T-helper 2 cell (primary cell): ENCODE measurements at places on chromosomes 7 and 10.

DNA sequence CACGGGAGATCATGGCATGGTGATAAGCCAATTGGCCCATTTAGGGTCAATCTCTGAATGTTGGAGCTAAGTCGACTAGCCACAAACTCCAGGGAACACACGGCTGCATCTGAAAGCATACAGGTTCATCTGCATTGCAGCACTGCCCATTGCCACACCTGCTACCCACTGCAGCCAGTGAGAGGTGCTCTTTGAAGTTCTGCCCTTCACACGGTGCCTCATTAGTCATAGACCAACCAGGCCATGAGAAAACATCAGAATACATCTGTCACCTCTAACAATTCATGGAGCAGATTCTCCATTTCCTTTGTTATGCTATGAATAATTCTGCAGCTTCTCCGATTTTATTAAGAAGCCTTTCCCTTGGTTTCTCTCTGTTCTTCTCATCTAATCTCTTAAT lies 65.7 kb upstream of the FAM204A start:
- DNase-seq: no peak

- DNase-seq: no peak
Measured at GRCh38 chr10:95516774-95517373, 44.3 kb downstream of the SORBS1 start.

DNA sequence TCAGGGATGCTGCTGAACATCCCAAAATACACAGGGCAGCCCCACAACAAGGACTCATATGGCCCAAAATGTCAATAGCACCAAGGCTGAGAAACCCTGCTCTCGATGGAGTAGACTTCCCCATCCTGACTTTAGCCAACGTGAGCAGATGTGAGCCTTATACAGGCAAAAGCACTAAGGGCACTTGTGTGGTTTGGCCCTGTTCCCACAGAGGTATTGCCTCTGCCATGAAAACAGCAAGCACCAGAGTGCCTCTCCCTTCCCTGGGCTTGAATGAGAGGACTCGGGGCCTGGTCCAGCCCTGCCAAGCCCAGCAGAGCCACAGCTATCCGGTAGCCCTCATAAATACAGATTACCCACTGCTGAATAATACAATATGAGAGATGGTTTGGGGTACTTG lies 47.5 kb downstream of the ACSM6 start:
- no peak for DNase-seq

GRCh38 chr10:71085689-71086438 lies 126.5 kb upstream of the UNC5B start:
- no peak for DNase-seq
